ENCODE measurements at places on chromosomes 5 and 9. TPM values are rescaled to one million over a fixed set of nuclear protein-coding genes. Genes with fewer than 3 reads are reported as not detected.

DNA sequence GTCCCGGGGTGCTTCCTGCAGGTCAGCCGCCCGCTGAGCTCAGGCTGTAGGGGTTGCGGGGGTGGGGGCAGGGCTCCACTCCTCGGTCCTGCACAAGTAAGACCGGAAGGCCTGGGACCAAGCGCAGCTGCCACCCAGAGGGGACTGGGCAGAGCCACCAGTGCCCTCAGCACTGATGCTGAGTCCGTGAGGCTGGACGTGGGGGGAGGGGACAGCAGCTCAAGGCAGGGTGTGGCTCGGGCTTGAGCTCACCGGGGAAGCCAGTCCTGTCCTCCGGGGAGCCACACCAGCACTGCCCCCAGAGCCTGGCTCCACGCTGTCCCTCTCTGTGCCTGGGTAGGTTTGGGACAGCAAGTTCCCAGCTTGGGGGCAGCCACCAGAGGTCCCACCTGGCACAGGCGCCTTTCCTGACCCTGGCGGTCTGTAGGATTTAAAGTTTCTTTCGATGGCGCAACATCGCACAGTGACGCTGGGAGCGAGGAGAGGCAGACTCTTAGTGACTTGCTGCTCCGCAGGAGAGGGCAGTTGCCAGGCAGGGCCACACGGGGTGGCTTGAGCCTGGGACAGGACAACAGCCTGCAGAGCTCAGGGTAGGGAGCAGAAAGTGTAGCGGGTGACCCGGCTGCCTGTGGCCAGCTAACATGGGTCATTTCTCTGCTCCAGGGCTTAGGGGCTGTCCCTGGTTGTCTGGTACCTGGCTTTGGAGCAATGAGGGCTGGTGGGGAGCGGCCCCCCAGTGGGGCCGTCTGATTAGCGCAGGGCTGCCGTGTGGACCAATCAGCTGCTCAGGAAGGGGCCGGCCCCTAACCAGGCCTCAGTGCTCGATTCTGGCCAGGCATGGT, 5.7 kb downstream of the LCN1 start:
- DNase-seq, result no peak
- no peaks in the 10 kb centered on the region for H3K27me3 ChIP-seq
- H3K36me3 ChIP-seq, result no peaks in the 10 kb centered on the region
- no peak overlapping the region for H3K4me3 ChIP-seq

- no peaks in the 10 kb centered on the region for H3K36me3 ChIP-seq
- H3K27me3 ChIP-seq, result no peaks in the 10 kb centered on the region
- DNase-seq, result no peak
- H3K4me1 ChIP-seq, result no peaks in the 10 kb centered on the region
- no peak overlapping the region for H3K27ac ChIP-seq
These were observed 115.7 kb downstream of the TLE1 start for GRCh38 chr9:81573415-81574321.

- no peaks in the 10 kb centered on the region for H3K4me1 ChIP-seq
- H3K36me3 ChIP-seq, result no peaks in the 10 kb centered on the region
- H3K4me3 ChIP-seq, result no peak overlapping the region
- H3K27me3 ChIP-seq, result no peaks in the 10 kb centered on the region
- H3K27ac ChIP-seq, result no peak overlapping the region
- no peak for DNase-seq
These were observed 350.3 kb upstream of the ACTBL2 start for GRCh38 chr5:57832875-57833274.

DNA sequence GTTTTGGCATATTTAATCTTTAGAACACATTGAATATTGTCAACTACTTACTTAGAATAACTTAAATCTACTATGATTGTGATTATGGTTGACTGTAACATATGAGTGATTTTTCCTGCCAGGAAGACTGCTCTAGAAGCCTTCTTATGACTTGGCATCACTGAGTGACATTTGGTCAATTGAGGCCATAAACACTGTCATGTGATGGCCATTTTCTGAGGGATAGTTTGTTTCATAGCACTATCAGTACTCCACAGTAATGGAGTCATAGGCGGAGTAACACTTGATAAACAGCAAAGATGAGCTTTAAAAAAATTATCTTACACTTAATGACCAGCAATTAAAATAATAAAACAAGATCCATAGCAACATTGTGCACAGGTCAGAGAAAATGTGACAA, 31.0 kb downstream of the C9orf40 start:
- no peaks in the 10 kb centered on the region for H3K36me3 ChIP-seq
- H3K4me1 ChIP-seq, result no peaks in the 10 kb centered on the region

DNA sequence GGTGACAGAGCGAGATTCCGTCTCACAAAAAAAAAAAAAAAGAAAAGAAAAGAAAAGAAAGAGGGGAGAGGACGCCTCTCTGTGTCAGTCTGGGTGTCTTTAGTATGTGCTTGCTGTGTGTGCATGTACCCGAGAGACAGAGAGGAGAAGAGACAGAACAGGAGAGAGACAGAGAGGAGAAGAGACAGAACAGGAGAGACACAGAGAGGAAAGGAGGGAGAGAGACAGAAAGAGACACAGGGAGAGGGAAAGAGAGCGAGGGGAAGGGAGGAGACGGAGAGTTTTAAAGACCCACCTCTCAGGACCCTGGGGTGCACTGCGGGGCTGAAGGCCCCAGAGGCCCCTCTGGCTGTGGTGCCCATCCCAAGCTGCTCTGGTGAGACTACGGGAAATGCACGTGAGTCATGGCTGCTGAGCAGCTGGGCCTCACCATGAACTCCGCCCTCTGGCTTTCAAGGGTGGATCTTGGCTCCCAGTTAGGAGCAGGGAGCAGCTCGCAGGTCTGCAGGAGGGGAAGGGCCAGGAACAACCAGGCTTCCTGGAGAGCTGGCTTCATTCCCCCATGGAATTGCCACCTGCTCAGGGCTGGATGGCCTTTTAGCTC, 7.9 kb downstream of the SLC6A3 start:
- DNase-seq, result no peak
- H3K27ac ChIP-seq, result no peak overlapping the region
- H3K4me1 ChIP-seq, result no peaks in the 10 kb centered on the region

- H3K4me3 ChIP-seq, result no peak overlapping the region
- H3K27me3 ChIP-seq, result no peaks in the 10 kb centered on the region
- no peak for DNase-seq
- no peaks in the 10 kb centered on the region for H3K36me3 ChIP-seq
These were observed 65.5 kb upstream of the SPTLC1 start for GRCh38 chr9:92180669-92181181.

GRCh38 chr9:134955156-134955555, 37.4 kb upstream of the FCN1 start:
- H3K27me3 ChIP-seq, result no peaks in the 10 kb centered on the region
- H3K36me3 ChIP-seq, result no peaks in the 10 kb centered on the region
- H3K4me1 ChIP-seq, result no peaks in the 10 kb centered on the region
- no peak overlapping the region for H3K27ac ChIP-seq
- DNase-seq, result no peak
- no peak overlapping the region for H3K4me3 ChIP-seq

DNA sequence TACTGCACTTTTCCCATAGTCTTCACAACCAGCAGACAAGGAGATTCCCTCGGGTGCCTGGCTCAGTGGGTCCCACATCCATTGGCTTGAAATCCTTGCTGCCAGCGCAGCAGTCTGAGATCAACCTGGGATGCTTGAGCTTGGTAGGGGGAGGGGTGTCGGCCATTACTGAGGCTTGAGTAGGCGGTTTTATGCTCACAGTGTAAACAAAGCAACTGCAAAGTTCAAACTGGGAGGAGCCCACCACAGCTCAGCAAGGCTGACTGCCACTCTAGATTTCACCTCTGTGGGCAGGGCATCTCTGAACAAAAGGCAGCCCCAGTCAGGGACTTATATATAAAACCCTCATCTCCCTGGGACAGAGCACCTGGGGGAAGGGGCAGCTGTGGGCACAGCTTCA, 512.3 kb upstream of the MPDZ start:
- H3K4me1 ChIP-seq, result no peaks in the 10 kb centered on the region
- no peak overlapping the region for H3K4me3 ChIP-seq
- no peak overlapping the region for H3K27ac ChIP-seq
- no peaks in the 10 kb centered on the region for H3K27me3 ChIP-seq

DNA sequence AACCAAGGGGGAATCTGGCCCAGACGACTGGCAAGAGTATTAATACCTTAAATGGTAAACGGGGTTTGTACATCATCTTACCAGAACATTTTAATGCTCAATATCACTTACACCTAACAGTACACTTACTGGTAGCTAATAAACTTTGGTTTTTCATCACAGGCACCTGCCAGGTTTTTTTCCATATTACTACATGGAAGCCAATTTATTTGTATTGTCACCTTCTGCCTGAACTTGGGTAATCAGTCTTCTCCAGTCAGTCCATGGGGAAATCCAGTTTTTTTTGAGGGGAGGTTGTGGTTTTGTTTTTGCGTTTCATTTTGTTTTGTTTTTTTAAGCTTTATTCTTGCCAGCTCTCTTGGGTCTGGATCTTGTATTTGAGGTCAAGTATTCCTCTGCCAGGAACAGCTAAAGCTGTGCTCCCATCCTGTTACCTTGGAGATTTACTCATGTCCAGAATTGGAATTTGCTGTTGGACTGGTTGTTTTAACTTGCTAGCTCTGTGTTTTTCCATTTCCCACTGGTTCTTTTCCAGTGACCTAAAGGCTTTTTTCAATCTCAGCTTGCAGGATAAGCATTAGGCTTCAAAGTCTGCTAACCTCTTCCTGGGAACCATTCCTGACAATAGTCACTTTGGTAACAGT, 11.1 kb upstream of the NADK2 start:
- H3K4me3 ChIP-seq, result no peak overlapping the region
- no peak overlapping the region for H3K27ac ChIP-seq
- no peak for DNase-seq
- H3K36me3 ChIP-seq, result no peaks in the 10 kb centered on the region
- no peaks in the 10 kb centered on the region for H3K4me1 ChIP-seq

DNA sequence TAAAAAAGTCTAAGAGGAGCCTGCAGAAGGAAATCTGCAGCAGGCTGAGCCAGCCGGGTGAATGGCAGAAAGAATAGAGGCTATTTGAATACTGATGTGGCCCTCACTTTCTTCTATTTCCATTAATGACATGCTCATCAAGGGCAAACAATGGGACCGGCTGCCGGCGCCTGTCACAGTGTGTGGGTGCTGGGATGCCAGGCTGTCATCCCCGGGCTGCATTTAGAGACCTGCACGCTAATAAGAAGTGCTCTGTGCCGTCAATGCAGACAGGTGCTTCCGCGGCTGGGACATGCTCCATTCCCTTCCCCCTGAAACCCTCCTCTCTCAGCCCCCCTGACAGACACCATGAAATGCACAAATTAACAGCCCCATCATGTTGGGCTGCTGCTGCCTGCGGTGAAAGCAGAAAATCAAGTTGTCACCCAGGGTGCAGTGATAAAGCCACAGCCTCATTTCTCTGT, 217.7 kb upstream of the TBCA start:
- H3K4me3 ChIP-seq, result no peak overlapping the region
- H3K4me1 ChIP-seq, result no peaks in the 10 kb centered on the region
- H3K27me3 ChIP-seq, result no peaks in the 10 kb centered on the region
- H3K27ac ChIP-seq, result no peak overlapping the region
- no peaks in the 10 kb centered on the region for H3K36me3 ChIP-seq

- H3K36me3 ChIP-seq, result no peaks in the 10 kb centered on the region
- H3K4me3 ChIP-seq, result no peak overlapping the region
- DNase-seq, result no peak
- H3K27me3 ChIP-seq, result no peaks in the 10 kb centered on the region
- no peak overlapping the region for H3K27ac ChIP-seq
These were observed 44.8 kb upstream of the EGFL7 start for GRCh38 chr9:136617746-136618579.

GRCh38 chr9:97906236-97906831, 16.0 kb downstream of the TRMO start:
- no peak for DNase-seq
- H3K27ac ChIP-seq, result peak overlapping the region; percentile 40
- H3K4me3 ChIP-seq, result no peak overlapping the region
- H3K27me3 ChIP-seq, result no peaks in the 10 kb centered on the region

- H3K27ac ChIP-seq, result no peak overlapping the region
- no peaks in the 10 kb centered on the region for H3K4me1 ChIP-seq
- DNase-seq, result no peak
- H3K27me3 ChIP-seq, result no peaks in the 10 kb centered on the region
- no peaks in the 10 kb centered on the region for H3K36me3 ChIP-seq
These were observed 186.5 kb downstream of the MAN2A1 start for GRCh38 chr5:109876030-109876725.

- no peak for DNase-seq
- peak within 1 kb of the TSS; percentile 85 for H3K27ac ChIP-seq
- peak within 1 kb of the TSS; percentile 62 for H3K4me3 ChIP-seq
These were observed at the start of gene ADAM19 for GRCh38 chr5:157575381-157576020. TSS of gene ADAM19 (minus strand) at chr5:157575775. CDS start at chr5:157575696, 79 bp downstream.

DNA sequence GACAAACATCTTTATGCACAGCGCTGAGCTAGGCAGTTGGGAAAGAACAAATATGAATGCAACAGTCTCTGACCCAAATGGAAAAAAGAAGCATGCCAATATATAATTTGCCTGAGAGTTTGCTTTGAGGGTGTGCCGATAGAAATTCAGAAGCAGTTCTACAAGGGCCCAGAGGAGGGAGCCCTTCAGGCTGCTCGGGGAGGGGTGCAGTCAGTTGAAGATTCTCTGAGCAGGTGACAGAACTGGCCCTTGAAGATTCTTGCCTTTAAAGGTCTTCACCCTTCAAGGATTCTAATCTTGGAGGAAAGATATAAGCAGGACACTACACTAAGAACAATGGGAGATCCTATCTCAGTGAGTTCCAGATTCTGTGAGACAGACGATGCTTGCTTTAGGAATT, 3.7 kb upstream of the PAPPA start:
- H3K4me1 ChIP-seq, result no peaks in the 10 kb centered on the region
- DNase-seq, result no peak
- no peak overlapping the region for H3K4me3 ChIP-seq
- H3K27me3 ChIP-seq, result no peaks in the 10 kb centered on the region
- H3K27ac ChIP-seq, result no peak overlapping the region
- H3K36me3 ChIP-seq, result no peaks in the 10 kb centered on the region

- no peak overlapping the region for H3K27ac ChIP-seq
- no peaks in the 10 kb centered on the region for H3K36me3 ChIP-seq
- H3K27me3 ChIP-seq, result no peaks in the 10 kb centered on the region
- no peak overlapping the region for H3K4me3 ChIP-seq
These were observed 12.1 kb downstream of the REEP2 start for GRCh38 chr5:138450971-138451370.

DNA sequence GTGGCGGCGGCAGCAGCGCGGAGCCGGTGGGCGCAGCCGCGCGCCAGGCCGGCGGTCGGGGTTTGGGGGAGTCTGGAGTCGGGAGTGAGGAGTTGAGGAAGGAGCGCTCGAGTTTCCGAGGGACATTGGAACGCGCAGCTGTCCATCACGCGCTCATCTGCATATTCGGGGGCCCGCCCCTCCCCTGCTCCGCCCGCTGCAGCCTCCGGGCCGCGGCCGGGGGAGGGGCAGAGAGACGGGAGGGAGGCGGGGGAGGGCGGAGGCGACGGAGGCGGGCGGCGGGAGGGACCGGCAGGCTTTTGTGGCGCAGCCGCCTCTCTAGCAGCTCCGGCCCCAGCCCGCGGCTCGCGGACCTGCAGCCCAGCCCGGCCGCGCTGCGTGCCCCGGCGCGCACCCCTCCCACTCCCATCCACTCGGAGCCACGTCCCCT, at the start of gene IRX2:
TSS of gene IRX2 (minus strand) at position 86 of the 430 bp plus-strand sequence. CDS start 264 bp downstream, outside the sequence.
- no peaks in the 10 kb centered on the region for H3K36me3 ChIP-seq
- peak; percentile 67 for DNase-seq
- H3K4me3 ChIP-seq, result peak within 1 kb of the TSS; percentile 48
- peaks cover 22% of the 10 kb centered on the region for H3K27me3 ChIP-seq
- no peaks in the 10 kb centered on the region for H3K4me1 ChIP-seq

GRCh38 chr9:135973277-135974219, 12.4 kb upstream of the UBAC1 start:
- H3K27me3 ChIP-seq, result no peaks in the 10 kb centered on the region
- peaks cover 7% of the 10 kb centered on the region for H3K4me1 ChIP-seq
- H3K4me3 ChIP-seq, result no peak overlapping the region
- no peak for DNase-seq
- no peaks in the 10 kb centered on the region for H3K36me3 ChIP-seq

Gene FBN2
- total RNA-seq, result 1.1 TPM

Gene LRRC19
- total RNA-seq, result not detected

Gene NR2F1
- 37.6 TPM for total RNA-seq

Gene PHYHD1
- total RNA-seq, result 21.3 TPM

Gene OR5C1
- total RNA-seq, result not detected

Gene PHAX
- 30.1 TPM for total RNA-seq

Gene GPR151
- total RNA-seq, result not detected

Gene SERINC5
- total RNA-seq, result 9.2 TPM

Measured in right atrium auricular region (tissue), 2 donors.